GM23338 (cell line): ENCODE measurements at places on chromosomes 11 and 22.
A peak's percentile ranks its signal among the peaks of the same experiment; 100 is the strongest.

DNA sequence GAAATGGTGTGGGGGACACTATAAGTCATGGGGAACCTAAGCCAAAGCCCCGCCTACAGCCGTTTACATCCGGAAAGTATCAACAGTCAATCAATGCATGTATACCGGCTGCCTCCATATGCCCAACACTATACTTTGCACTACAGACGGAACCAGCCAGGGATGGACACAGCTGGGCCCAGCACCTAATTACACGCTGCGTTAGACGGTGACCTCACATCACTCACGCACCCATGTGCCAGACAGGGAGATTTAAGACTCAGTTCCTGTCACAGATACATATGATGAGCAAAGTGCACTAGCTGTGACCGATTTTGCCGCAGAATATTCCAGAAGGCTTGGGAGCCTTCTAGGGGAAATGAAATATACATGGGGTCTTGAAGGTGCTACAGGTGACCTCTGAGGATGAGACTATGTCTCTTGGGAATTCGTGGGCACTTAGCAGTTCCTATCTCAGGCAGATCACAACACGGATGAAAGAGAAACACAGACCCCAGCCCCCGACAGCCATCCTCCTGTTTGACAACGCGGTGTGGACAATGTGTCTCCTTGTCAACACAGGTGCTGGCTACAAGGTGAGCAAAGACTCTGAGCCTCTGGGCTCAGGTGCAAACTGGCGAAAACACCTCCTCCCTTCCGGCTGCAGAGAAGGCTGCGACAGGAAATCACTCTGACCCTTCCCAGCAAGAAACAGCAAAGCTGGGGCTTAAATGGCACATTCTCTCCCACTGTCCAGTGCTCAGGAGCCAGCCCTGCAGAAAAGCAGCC lies 8.0 kb downstream of the AHNAK start:
- DNase-seq = no peak

- DNase-seq = peak; percentile 94
Measured at GRCh38 chr11:66868726-66869566, 12.1 kb downstream of the LRFN4 start.

GRCh38 chr11:34495239-34495723 lies 18.3 kb downstream of the ELF5 start:
- peak; percentile 18 for DNase-seq

DNA sequence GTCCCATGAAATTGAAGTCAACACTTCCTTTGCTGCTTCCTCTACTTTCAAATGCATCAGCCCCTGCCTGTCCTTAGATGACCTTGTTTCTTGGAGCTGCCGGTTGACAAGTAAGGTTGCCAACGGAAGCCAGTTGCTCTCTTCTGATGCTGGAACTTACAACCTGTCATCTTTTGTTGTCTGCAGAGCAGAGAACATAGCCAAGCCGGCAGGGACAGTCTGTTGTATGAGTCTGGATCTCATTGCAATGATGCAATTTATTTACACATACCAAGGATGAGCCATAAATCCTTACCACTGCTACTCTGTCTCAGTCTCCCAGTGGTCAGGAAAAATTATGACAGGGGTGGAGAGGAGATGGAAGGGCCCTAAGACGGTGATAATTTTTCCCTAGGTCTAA lies 151.4 kb downstream of the BLID start:
- DNase-seq = no peak

- DNase-seq = no peak
Measured at GRCh38 chr22:20204311-20204710, 53.5 kb upstream of the CCDC188 start.

GRCh38 chr22:26169315-26170111 lies at the start of gene SEZ6L:
TSS of gene SEZ6L (plus strand) at chr22:26169462. CDS start at chr22:26169670, 208 bp downstream.
- DNase-seq = peak; percentile 79

- no peak for DNase-seq
Measured at GRCh38 chr11:69576069-69576782, 64.7 kb upstream of the CCND1 start.

GRCh38 chr11:65477149-65477965 lies 21.5 kb upstream of the MALAT1 start:
- DNase-seq = peak; percentile 96

GRCh38 chr11:93603225-93604007 lies 58.1 kb upstream of the CEP295 start:
- no peak for DNase-seq

GRCh38 chr11:59755701-59756557 lies 753 bp downstream of the STX3 start:
- DNase-seq = peak; percentile 70

DNA sequence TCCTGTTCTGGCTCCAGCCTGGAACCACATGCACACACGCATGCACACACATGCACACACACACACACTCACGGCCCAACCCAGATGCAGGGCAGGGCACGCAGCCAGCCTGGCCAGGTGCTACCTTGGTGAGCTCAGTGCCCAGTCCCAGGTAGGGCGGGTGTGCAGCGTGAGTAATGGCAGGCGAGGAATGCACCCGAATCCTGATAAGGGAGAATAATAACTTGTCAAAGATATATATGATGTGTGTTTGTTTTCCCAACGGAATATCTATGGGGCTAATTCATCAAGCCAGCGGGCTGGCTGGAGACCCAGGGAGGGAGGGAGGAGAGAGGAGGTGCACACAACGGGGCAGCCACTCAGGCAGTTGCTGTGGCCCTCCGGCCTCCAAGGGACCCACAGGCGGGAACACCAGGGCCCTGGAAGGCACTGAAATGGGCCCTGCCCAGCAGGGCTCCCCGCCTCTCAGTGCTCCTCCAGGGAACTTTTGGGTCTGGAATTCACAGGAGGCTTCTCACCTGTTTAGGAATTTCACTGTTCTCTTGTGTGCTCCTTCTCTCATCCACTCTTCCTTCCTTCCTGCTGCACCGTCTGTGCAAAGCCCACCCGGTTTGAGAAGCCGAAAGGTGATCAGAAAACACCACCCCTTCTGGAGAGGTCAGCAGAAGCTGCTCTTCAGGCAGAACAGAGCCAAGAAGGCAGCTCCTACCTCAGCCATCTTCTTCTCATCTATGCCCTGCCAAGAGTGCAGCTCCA lies 79.0 kb downstream of the BUD13 start:
- no peak for DNase-seq

DNA sequence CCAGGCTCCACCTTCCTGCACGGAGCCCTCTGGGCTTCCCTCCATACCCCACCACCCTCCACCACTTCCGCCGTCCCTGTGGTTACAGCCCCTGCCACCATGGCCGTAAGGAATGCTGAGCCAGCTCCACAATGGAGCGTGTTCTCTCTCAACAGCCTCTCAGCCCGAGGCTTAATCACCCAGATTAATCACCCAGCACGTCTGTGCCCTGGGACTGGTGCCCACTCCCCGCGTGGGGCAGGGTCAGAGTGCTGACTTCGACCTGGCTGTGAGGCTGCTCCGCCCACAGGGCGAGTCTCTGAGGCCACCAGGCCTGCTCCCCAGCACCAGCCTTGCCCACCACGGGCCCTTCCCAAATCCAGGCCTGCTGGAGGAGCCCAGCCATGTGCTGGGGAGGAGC lies 4.0 kb upstream of the TH start:
- no peak for DNase-seq

DNA sequence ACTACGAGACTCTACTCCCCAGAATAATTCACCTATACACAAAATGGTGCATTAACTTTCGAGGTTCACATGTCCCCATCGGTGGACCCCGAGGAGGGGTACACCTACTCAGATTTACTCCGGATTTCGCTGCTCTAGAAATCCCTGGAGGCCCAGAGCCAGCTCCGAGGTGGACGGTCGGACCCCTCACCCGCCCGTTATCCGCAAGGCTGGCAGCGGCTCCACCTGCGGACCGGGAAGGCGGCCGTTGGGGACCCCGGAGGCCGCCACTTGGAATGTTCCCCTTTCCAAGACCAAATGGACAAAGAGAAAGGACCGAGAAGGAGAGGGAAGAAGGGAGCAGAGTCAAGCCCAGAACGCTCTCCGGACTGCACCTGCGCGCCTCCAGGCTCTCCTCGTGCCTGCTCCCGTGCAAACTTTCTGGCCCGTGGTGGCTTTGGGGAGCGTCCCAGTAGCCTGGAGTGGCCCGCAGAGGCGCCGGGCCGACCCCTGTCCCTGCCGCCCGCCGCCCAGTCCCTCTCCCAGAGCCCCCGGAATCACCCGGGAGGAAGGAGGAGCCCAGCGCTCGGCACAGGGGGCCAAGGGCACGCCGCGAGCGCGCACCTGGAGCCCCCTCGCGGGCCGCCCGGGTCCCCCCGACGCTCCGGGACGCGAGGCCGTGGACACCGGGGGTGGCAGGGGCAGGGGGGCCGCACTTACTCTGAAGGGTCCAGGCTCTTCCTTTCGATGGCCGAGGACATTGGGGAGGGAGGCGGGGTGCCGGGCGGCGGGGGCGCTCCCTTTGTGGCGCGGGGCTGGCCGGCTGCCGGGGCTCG lies 23.0 kb downstream of the LMO2 start:
- peak; percentile 50 for DNase-seq

GRCh38 chr11:12188548-12189317 lies 78.3 kb downstream of the MICAL2 start:
- DNase-seq = no peak

- DNase-seq = no peak
Measured at GRCh38 chr11:127939000-127939399, 648.4 kb downstream of the ETS1 start.
